Activated T-cell treated with anti-CD3 and anti-CD28 coated beads, Interleukin-2, amount 50 U/mL, for 48 hours (primary cell): ENCODE measurements at places on chromosomes 7 and 10.

GRCh38 chr10:42553064-42553407 is 85.3 kb downstream of the ZNF33B start:
- no peak for DNase-seq

DNA sequence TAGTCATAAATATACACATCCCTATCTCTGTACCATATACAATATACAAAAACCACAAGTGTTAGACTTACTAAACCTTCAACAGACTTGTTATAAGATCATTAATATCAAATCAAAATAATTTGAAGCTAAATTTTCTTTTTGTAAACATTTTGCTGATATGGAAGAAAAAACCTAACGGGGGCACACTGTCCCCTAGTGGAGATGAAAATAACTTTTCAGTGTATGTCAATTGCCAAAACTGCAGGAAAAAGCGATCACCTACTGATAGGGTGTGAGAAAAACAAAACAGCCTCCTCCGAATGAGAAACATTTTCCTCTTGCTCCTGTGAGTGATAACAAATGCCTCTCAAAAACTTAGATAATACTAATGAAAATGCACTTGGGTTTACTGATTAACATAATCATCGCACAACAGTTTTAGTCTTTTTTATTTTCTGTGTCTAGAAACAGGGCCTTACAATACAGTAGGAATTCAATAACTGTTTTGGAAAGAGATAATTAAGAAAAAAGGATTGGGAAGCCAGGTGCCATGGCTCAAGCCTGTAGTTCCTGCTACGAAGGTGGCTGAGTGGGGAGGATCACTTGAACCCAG is 322.7 kb downstream of the CRPPA start:
- DNase-seq, result no peak

- DNase-seq, result no peak
These were observed 82.9 kb downstream of the ELFN1 start for GRCh38 chr7:1752771-1753563.

GRCh38 chr7:70952311-70952710 is 179.6 kb upstream of the GALNT17 start:
- DNase-seq, result no peak

DNA sequence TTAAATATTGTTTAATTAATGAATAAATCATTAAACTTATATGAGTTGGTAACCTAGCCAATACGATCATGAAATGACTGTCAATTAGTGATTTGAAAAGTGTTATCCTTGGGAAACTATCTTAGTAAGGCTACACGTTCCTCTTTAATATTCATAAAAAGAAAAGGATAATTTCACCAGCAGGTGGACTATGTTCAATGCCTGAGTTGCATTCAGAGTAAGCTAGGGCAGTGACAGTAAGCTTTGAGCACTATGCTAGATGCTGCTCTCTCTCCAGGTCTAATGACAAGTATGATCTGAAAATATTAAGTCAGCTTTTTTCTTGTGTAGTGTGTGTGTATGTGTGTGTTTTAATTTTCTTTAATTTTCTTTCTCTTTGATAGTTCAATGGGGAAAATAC is 486.3 kb upstream of the PCDH15 start:
- DNase-seq, result no peak

DNA sequence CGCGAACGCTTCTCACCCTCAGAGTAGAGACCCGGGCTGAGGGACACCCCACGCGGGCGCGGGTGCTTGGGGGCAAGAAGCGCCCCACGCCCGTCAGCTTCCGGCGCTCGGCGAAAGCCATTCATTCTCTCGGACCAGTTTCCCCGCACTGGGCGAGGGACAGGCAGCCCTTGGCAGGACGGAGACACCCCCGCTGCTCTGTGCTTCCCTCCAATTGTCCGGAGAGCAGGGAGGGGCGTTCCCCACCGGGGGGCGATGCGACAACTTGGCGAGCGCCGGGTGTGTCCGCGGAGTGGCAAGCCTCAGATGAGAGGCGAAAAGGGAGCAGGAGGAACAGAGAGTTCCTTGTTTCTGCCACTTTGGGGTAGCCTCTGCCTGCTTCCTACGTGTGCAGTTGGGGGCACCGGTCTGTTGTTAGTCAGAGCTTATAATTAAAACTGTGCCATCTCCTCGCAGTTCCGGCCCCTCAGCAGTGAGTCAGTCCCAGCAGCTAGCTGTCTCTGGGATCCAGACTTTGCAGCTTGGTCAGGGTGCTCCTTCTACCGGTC is 1.7 kb downstream of the GPR158 start:
- no peak for DNase-seq

DNA sequence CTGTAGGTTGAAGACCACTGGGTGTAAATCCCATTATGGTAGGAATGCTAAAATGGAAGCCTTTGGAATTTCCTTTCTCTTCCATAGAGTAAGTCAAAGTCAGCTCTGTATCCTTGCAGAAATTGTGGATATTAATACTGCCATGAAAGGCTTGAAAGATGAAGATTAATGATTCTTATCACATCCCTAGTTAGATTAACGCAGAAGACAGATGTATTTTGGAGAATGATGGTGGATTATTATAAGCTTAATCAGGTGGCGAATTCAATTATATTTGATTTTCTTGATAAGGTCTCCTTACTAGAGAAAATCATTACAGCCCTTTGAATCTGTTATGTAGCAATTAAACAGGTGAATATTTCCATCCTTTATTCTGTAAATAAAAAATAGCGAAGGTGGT is 270.1 kb downstream of the PHF14 start:
- no peak for DNase-seq

DNA sequence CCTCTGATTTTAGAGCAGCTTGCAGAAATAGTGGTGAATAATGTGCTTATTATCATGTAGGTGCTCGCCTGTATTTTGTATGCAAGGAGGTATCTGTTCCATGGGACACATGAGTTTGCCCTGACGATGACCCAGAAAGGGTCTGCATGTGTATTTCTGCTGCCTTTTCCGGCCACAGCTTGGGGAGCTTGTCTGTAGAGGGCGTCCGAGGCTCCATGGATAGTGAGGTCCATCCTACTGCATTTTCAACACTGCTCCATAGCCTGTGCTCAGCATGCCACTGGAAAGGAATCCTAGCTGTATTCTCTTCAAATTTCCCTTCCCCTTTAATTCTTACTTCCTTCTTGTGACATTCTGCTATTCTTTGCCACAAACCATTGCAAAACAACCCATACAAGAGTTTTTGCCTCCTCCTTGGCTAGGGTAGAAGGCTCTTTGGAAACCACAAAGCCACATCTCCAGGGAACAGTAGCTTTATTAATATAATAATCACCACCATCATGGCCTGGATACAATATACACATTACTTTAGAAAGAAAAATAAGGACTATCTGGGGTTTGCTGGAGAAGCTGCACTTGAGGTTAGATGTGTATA is 127.7 kb downstream of the DYNC1I1 start:
- no peak for DNase-seq

DNA sequence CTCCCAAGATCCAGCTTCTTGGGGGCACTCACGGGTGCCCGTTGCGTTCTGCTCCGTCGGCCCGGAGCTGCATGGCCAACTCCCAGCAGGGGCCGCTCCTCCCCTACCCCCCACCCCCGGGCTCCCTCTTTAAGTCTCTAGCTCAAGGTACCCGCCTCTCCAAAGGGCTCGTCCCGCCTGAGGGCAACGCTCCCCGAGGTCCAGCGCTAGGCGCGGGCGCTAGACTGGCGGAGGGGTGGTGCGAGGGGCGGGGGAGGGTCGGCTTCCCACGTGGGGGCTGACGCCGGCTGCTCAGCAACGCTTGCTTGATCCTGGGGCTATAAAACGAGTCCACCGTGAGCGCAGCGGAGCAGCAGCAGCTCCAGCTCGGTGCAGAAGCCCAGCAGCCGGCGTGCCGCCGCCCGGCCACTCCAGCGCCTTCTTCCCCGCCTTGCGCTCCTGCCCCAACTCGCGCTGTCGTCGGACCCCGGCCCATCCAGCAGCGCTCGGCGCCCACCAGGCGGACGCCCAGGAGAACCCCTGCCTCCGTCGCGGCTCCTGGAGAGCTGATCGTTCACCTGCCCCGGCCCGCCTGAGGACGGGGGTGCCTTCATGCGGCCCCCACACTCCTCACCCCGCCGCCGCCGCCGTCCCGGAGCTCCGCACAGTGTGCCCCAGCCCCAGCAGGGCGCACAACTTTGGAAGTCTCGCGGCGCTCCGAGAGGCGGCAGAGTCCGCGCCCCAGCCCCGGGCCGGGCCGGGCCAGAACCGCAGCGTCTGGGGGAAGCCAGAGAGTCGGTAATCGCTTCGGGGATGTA is at the start of gene ADRA2A:
Gene ADRA2A (plus strand): TSS at position 348 of the 797 bp plus-strand sequence. CDS start 968 bp downstream, outside the sequence.
- peak; percentile 62 for DNase-seq

DNA sequence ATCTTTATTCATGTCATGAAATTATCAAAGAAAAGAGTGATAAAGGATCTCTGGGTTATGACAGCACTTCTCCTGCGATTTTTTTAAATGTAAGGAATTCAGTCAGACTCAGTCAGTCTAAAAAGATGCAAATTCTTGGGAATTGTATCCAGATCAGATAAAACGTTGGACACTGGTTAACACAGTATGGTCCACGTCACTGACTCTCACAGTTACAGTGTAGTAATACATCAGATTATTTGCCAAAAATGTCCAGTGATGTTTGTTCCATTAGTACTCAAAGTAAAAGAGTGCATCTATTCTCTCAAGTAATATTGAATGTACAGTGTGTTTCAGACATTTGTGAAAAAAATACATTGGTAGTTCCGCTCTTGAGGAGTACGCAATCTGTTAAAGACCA is 224.5 kb downstream of the PCDH15 start:
- no peak for DNase-seq

DNA sequence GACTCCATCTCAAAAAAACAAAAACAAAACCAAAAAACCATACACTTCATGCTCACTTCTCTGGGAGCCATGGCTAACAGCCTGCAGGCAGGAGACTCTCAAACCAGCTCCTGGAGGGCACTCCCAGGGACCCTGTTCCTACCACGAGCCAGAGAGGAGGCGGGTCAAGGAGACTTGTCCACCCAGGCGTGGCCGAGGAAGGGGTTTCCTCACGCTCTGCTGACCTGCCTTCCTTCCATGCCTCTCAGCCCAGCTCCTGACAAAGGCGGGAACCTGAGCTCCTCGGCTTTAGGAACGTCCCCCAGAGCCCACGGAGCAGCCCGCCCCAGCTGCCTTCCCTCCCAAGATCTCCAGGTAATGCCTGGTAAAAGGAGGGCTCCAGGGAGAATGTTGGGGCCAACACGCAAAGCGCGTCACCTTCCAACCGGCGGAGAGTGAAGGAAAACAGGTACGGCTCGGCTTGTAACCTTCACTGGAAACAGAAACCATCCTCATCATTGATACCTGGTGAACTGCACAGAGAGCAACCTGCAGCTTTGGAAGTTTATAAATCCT is 9.5 kb downstream of the GPR146 start:
- no peak for DNase-seq

DNA sequence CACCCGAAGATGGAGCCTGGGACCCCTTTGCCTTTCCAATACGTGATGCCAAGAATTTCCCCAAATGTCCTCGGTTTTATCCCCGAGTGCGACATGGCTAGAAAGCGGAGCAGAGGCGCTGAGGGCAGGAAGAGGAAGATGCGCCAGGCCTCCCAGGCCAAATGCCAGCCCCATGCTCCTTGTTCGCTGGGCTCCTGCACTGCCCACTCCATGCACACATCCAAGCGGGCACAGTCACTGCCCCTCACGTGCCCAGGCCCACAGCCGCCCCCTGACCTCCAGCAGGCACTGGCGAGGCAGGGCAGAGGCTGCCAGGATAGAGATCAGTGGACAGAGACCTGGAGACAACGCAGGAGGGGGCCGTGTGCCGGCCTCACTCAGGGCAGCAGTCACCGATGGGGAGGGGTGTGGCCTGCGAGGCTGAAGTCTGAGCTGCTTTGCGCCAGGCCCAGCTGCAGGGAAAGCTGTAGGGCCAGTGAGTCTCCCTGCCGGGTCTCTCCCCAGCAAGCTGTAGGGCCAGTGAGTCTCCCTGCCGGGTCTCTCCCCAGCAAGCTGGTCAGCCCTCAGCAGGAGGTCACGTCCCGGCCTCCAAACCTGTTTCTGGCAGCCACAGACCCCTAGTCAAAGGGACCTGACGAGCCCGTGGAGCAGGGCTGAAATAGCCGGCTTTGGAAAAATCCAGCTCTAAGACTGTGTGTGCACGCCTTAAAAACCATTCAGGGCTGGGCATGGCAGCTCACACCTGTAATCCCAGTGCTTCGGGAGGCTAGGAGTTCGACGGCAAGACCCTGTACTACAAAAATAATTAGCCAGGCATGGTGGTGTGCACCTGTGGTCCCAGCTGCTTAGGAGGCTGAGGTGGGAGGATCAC is 100.6 kb upstream of the DIP2C start:
- no peak for DNase-seq

DNA sequence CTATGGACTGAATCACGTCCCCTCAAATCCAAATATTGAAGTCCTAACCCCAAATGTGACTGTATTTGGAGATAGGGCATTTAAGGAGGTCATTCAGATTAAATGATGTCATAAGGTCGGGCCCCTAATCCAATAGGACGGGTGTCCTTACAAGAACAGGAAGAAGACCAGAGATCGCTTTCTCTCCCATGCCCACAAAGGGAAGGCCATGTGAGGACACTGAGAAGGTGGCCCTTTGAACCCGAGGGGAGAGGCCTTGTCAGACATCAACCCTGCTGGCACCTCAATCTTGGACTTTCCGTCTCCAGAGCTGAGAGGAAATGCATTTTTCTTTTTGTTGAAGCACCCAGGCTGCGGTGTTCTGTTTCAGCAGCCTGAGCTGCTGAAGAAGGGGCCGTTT is 72.3 kb upstream of the KLF6 start:
- DNase-seq, result no peak

- no peak for DNase-seq
These were observed 498.3 kb downstream of the CCSER2 start for GRCh38 chr10:84826704-84827103.

DNA sequence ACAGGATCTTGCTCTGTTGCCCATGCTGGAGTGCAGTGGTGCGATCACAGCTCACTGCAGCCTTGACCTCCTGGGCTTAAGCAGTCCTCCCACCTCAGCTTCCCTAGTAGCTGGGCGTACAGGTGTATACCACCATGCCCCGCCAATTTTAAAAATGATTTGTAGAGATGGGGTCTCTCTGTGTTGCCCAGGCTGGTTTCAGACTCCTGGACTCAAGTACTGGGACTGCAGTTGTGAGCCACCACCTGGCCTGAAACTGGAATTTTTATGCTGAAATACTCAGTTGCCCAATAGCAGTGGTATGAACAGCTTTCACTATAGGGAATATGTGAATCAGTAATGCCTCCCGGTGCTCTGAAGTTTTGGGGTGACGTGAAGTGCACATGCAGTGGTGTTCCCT is 7.6 kb downstream of the ZRANB1 start:
- DNase-seq, result no peak

GRCh38 chr7:133452577-133452976 is 199.7 kb downstream of the EXOC4 start:
- DNase-seq, result no peak

DNA sequence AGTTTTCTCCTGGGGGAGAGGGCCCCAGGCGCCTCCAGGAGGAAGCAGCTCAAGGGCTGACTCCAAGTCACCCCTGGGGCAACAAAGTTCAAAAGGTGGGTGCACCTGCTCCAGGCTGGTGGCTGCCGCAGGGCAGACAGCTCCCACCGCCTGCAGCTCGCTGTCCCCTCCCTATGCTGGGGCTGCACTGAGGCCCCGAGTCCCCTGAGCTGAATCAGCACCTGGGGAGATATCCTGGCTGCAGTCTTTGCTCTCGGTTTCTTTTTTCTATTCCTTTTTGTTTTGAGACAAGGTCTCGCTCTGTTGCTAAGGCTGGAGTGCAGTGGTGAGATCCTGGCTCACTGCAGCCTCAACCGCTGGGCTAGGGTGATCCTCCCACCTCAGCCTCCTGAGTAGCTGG is 183.4 kb downstream of the DNAJB6 start:
- no peak for DNase-seq

- DNase-seq, result no peak
These were observed 28.9 kb downstream of the PON1 start for GRCh38 chr7:95295397-95295796.
